Vagina (tissue), 2 donors: ENCODE measurements at places on chromosomes 13 and 19.

GRCh38 chr13:35225159-35225558 lies 251.3 kb downstream of the MAB21L1 start:
- no peak for DNase-seq

DNA sequence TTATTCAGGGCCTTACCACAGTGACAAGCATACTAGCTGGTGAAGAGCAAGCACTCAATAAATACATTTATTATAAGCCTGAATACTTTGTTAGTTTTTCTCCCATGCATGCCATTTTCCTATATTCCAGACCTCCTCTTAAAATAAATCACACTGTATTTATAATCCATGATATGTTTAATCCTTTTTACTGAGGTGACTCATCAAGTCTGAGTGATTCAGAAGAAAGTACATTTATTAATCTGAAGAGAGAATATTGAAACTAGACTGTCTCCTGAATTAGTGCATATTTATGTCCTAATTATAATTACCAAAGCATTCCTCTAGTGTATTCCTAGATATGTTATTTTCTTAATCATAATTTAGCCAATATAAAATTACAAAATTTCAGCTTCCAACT lies 323.3 kb downstream of the NALCN start:
- no peak for DNase-seq

GRCh38 chr13:57716295-57716694 lies 84.8 kb downstream of the PCDH17 start:
- DNase-seq = no peak

DNA sequence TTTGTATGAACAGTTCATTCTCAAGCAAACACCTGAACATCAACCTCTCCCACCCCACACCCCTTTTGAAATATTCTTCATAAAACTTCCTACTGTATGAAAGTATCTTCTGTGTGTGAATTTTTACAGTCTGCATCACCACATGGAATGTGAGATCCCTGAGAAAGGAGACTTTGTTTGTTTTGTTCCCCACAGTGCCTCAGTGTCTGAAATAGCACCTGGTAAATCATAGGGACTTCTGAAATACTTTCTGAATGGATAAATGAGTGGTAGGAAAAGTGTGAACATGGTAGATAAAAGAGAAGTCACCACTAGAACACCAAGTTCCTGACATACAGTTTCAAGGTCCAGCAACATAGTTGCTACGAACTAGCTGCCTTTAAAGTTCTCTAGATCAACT lies 1071.2 kb downstream of the EFNB2 start:
- no peak for DNase-seq

GRCh38 chr19:49987159-49987698 lies 26.3 kb upstream of the SIGLEC11 start:
- DNase-seq = no peak

GRCh38 chr19:57348136-57348535 lies 2.9 kb upstream of the ZNF304 start:
- DNase-seq = no peak

GRCh38 chr19:50325310-50326100 lies 3.7 kb downstream of the KCNC3 start:
- DNase-seq = no peak

- no peak for DNase-seq
Measured at GRCh38 chr13:101779147-101779546, 326.7 kb downstream of the ITGBL1 start.

DNA sequence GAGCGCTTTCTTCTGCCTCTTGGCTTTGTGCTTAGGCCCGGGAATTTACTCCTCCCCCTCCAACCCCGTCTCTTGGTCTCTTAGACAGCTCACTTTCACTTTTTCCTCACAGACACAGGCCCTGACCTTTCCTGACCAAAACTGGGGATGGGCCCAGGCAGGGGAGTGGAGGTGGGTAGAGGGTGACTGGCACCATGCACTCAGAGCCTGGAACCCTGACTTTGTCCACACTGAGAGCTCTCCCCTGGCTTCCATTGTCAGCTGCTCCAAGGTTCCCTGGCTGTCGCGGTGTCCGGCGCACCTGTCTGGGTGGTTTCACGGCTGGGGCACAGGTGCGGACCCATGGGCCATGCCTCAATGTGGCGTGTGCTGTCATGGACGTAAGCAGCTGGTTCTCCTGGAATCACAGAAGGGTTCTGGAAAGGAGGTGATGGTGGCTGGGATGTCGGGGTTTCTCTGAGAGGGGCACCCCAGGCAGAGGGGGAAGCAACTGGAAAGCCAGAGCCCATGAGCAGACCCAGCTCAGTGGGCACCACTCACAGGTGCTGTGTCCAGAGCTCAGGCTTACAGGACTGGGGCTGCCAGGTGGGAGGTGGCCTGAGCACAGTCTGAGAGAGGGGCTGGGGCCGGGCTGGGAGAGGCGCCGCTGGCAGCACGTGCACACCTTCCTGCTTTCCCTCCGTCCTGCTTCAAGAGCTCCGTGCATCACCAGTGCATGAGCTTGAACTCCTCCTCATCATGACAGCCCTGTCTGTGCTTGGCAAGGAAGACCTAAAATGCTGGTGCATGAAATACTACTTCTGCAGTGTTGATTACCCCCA lies 28.0 kb upstream of the C1QTNF9 start:
- no peak for DNase-seq

GRCh38 chr13:113238536-113238935 lies 29.1 kb downstream of the CUL4A start:
- DNase-seq = no peak

DNA sequence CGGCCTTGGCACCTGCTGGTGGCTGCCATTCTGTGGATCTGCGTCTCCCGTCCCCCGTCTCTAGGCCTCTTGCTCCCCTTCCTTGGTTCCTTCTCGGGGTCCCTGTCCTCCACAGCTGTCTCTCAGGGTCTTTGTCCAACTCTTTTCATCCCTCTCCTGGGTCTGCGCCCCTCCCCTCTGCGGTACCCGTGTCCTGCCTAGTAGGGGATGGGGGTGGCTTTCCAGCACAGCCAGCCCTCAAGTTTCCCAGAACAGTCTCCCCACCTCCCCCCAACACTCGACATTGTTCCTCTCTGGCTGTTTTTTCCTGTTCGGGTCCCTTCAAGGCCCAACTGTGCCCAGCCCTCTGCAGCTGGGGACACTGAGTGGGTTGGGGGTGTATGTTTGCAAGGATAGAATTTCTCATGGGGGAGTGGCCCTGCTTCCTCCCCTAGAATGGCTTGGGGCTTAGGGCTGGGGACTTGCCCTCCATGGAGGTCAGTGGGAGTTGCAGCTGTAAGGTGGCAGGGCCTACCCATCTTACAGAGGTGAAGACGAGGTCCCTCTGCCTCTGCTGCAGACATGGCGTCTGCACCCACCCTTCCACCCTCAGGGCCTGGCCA lies 762 bp upstream of the ADM5 start:
- no peak for DNase-seq

GRCh38 chr19:3178377-3178972 lies at the start of gene S1PR4:
TSS of gene S1PR4 (plus strand) at chr19:3178769. CDS start at chr19:3178793, 24 bp downstream.
- DNase-seq = no peak

DNA sequence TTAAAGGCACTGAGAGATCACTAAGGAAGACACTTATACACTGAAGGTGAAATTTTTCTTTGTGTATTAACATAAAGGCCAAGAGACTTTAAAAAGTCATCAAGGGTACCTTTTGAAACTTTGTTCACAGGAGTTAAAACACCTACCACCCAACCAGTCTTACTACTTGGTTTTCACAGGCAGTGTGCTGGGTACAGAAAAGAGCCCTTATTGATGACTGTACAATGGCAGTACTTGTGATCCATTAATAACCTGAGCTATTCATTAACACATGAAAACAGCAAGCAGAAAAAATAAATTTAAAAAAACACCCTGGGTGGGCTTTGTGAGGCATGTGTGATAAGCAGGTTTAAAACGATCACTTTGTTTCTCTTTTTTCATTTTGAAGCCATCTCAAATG lies 148.9 kb downstream of the TBC1D4 start:
- DNase-seq = no peak

DNA sequence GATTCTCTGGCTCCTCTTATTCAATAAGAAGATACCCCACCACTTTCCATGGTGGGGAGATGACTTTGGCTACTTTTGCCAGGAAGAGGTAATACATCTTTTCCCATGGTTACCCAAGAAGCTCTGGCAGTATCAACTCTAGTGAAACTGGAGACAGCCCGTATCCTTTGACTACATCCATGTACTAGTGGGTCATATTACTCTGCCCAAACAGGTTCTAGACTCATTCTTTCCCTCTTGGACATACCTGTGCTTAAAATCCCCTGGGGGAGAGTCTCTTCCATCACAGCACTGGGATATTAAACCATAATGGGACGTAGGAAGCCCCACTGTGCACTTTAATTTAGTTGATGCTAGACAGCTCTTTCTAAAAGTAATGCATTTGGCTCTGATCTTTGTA lies 144.7 kb upstream of the KLF12 start:
- no peak for DNase-seq

GRCh38 chr19:56474308-56474707 lies 2.8 kb downstream of the ZNF667 start:
- no peak for DNase-seq
